ENCODE measurements at places on chromosomes 6 and 20. TPM values are rescaled to one million over a fixed set of nuclear protein-coding genes. Genes with fewer than 3 reads are reported as not detected.

The DLL1 gene
- 28.8 TPM for total RNA-seq

The SPATA25 gene
- 1.8 TPM for total RNA-seq

The C2 gene
- 12.5 TPM for total RNA-seq

The RCAN2 gene
- total RNA-seq, result 184 TPM

The PTPN1 gene
- total RNA-seq, result 25.6 TPM

The ELOVL4 gene
- 0.88 TPM for total RNA-seq

The SAMD10 gene
- total RNA-seq, result 3.9 TPM

The FAM120B gene
- 30.1 TPM for total RNA-seq

The ARID1B gene
- total RNA-seq, result 52.3 TPM

The IYD gene
- not detected for total RNA-seq

The PSORS1C1 gene
- 1.4 TPM for total RNA-seq

The FAM184A gene
- total RNA-seq, result 2.3 TPM

The AKAP12 gene
- total RNA-seq, result 27.3 TPM

The BPI gene
- total RNA-seq, result 0.31 TPM

The VSX1 gene
- total RNA-seq, result not detected

The GRM4 gene
- total RNA-seq, result not detected

The DAAM2 gene
- total RNA-seq, result 7.2 TPM

The CGA gene
- 0.94 TPM for total RNA-seq

The ASIP gene
- 2.8 TPM for total RNA-seq

The NMBR gene
- total RNA-seq, result not detected

The KHDC1L gene
- total RNA-seq, result not detected

The CTCFL gene
- total RNA-seq, result not detected

The LHFPL5 gene
- not detected for total RNA-seq

The WFDC10B gene
- not detected for total RNA-seq

The SDCBP2 gene
- 1.9 TPM for total RNA-seq

The AGPAT1 gene
- total RNA-seq, result 61.5 TPM

The HLA-G gene
- not detected for total RNA-seq

The FLRT3 gene
- 0.29 TPM for total RNA-seq
